B cell (primary cell): ENCODE measurements at places on chromosomes 3 and 15. TPM values are rescaled to one million over a fixed set of nuclear protein-coding genes. Genes with fewer than 3 reads are reported as not detected.
A peak's percentile ranks its signal among the peaks of the same experiment; 100 is the strongest.

Gene EIF4E3
- 4.2 and 5.0 TPM in 2 replicates for total RNA-seq

Gene PRTG
- not detected in 2 replicates for total RNA-seq

Gene ISLR
- not detected in 2 replicates for total RNA-seq

- H3K27me3 ChIP-seq, result no peaks in the 10 kb centered on the region
- DNase-seq, result no peak
- H3K4me1 ChIP-seq, result no peaks in the 10 kb centered on the region
- no peaks in the 10 kb centered on the region for H3K36me3 ChIP-seq
Measured at GRCh38 chr3:173892547-173892946, 495.0 kb downstream of the NLGN1 start.

GRCh38 chr3:30692498-30693130 lies 86.2 kb downstream of the TGFBR2 start:
- peaks cover 29% of the 10 kb centered on the region for H3K4me1 ChIP-seq
- H3K27me3 ChIP-seq, result no peaks in the 10 kb centered on the region
- peak overlapping the region; percentile 48 for H3K27ac ChIP-seq
- DNase-seq, result no peak

GRCh38 chr15:47813748-47814384 lies 96.6 kb downstream of the SEMA6D start:
- no peaks in the 10 kb centered on the region for H3K36me3 ChIP-seq
- no peak overlapping the region for H3K27ac ChIP-seq
- H3K4me1 ChIP-seq, result peaks cover 24% of the 10 kb centered on the region
- H3K27me3 ChIP-seq, result no peaks in the 10 kb centered on the region

- no peak overlapping the region for H3K27ac ChIP-seq
- H3K27me3 ChIP-seq, result no peaks in the 10 kb centered on the region
- no peak for DNase-seq
- peaks cover 3% of the 10 kb centered on the region for H3K4me1 ChIP-seq
- H3K4me3 ChIP-seq, result no peak overlapping the region
Measured at GRCh38 chr15:89326316-89326715, 8.3 kb downstream of the POLG start.

- H3K36me3 ChIP-seq, result no peaks in the 10 kb centered on the region
- H3K27ac ChIP-seq, result peak overlapping the region; percentile 88
- no peaks in the 10 kb centered on the region for H3K27me3 ChIP-seq
- peak overlapping the region; percentile 97 for H3K4me3 ChIP-seq
- DNase-seq, result no peak
Measured at GRCh38 chr3:45994419-45995235, 997 bp downstream of the FYCO1 start.
